ENCODE measurements at places on chromosomes 13 and 19.

DNA sequence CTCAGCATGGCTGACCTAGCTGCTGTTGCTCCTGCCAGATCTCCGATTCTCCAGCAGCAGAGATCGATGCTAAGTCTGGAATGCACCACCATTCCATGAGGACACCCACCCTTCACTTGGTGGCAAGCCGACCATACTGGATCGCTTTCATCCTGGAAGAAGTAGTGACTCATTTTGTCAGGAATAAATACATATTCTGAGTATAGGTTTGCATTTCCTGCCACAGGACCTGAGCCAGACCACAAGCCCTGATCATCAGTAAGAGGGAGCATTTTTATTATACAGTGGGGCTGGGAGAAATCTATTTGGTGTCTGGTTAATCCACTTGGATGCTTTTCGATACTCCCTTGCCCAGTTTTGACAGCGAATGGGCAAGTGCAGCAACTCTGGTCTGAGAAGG is 10.9 kb upstream of the KCTD15 start:
- DNase-seq = no peak

DNA sequence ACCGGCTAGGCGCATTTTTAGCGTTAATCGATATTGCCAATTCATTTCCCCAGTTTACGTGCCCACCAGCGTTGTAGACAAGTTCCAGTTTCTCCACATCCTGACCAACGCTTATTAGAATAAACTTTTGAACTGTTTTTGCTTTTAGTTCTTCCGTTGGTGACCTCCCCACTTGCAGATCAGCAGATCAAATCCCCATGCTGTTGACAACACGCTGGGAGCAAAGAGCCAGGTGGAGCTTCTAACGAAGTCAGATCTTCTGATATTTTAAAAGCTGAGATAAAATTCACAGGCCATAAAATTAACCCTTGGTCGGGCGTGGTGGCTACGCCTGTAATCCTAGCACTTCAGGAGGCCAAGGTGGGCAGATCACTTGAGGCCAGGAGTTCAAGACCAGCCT is 21.2 kb downstream of the RCN3 start:
- no peak for DNase-seq

- DNase-seq = no peak
Observed at GRCh38 chr19:45144431-45145269, 16.1 kb downstream of the NKPD1 start.

- DNase-seq = no peak
Observed at GRCh38 chr19:19204181-19204580, 967 bp upstream of the NR2C2AP start.

GRCh38 chr13:99659866-99660554 is 158.7 kb downstream of the TM9SF2 start:
- no peak for DNase-seq

DNA sequence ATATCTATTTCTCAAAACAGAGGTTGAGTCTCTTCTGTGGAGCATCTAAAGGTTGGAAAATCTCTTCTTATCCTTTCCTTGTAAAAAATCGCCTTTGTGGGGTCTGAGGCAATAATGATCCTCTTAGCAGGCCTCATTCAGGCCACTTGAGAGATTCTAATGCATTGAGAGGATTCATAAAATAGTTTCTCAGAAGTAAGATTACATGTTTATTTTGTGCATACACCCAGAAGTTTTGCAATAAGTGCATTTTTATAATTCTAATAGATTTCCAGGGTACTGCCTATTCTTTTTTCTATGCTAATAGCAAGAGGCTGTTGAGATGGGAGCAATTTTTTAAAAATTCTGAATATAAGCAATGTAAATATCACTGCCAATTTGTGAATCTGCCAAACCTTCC is 342.2 kb upstream of the KLF12 start:
- DNase-seq = no peak

- DNase-seq = no peak
Observed at GRCh38 chr19:1164684-1165531, 9.2 kb downstream of the SBNO2 start.

DNA sequence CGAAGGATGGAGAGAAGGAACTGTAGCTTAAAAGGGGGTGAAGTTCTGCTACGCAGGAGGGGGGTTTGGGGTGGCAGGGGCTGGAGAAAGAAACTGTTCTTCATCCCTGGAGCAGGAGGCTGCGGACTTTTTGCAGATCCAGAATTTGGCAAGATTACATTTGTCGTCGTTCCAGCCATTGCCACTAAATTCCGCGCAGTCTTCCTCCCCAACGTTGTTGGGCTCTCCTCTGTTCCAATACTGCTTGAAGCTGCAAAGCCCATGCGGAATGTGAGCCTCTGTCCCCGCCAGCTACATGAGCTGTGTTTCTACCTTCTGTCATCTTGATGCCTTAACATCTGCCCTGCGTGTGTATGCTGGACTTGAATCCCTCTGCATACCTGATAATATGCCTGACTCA is 4.3 kb downstream of the CD209 start:
- DNase-seq = no peak

DNA sequence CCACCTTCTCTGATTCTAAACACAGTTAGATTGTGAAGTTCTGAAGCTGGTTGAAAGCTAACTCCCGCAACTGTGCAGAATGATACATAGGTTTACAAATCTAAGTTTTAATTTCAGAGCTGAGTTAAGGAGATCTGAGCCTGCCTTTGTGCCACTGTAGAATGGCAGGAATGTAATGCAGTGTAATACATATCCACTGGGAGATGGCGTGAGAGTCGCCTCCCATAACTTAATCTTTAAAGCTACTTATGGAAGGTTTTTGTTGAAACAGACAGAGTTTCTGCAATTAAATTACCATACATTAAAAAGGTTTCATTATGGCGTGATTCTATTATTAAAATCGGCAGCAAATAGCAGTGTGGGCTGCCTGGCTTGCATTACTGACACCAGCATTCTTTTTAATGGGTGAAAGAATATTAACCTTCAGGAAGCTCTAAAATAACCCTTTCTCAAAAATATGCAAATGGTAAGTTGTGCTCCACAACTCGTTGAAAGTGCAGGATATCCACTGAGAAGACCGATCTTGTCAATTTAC is 257.4 kb downstream of the OLFM4 start:
- no peak for DNase-seq

DNA sequence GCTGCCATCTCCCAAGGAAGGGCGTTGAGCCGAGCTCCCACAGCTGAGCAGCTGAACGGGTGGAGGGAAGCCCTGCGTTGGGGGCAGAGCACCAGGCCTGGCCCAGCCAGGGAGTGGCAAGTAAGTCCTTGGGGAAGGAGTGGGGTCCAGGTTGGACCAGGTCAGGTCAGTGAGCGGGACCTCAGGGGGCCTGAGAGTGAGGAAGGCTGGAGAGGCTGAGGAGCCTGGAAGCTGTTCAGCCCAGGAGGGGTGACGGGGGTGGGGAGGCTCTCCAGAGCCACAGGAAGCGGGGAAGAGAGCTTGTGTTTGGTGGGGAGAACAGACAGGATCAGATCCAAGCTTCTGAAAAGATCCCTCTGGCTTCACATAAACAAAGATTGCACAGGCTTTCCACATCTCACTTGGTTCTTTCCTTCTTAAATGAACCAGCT is 55.4 kb upstream of the ATP12A start:
- DNase-seq = no peak

GRCh38 chr13:79445968-79446645 is 34.8 kb upstream of the NDFIP2 start:
- DNase-seq = no peak

GRCh38 chr13:105537113-105537512 is 998.3 kb downstream of the EFNB2 start:
- DNase-seq = no peak

DNA sequence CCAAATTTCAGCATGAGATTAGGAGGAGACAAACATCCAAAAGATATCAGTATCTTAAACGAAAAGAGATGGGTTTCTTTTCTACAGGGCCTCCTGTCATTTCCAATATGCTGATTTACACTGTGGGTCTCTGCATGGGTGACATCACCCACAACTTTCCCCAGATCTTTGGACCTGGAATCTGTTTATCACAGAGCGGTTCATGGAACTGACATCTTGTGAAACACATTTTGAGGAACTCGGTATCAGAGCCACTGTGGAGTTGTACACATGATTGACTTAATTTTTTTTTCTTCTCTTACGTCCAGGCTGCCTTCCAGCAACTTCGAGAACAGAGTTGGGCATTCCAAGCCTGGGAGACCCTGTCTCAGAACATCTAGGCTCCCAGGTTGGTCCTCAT is 80.2 kb upstream of the SERP2 start:
- no peak for DNase-seq

- no peak for DNase-seq
Observed at GRCh38 chr13:110706570-110707372, 855 bp upstream of the CARS2 start.

DNA sequence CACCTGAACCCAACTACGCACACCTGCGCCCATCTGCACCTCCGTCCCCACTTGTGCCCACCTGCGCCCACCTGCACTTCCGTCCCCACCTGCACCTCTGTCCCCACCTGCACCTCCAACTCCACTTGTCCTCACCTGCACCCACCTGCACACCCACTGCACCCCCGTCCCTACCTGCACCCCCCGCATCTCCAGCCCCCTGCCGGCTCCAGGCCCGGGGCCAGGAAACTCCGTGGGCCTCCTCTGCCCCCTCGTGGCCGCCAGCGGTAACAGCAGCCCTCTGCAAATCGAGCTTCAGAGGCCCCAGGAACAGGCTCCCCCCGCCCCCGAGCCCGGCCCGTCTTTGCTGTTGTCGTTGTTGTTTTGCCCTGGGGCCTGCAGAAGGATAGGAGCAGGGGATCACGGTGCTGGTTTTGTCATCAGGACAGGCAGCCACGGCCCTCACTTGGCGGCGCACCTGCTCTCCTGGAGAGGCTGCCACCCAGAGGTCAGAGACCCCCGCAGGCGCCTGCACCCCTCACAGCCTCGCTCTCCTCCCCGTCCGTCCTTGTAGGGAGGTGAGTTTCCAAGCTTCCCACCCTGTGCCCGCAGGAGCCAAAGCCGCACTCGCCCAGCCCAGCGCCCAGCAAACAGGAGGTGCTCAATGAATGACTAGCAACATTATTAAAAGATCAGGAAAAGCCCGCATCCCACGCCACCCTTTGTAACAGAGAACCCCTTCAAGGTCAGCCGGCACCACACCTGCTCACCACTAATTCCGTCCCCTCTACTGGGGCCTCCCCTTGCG is 65.4 kb downstream of the GNG7 start:
- DNase-seq = peak; percentile 17

DNA sequence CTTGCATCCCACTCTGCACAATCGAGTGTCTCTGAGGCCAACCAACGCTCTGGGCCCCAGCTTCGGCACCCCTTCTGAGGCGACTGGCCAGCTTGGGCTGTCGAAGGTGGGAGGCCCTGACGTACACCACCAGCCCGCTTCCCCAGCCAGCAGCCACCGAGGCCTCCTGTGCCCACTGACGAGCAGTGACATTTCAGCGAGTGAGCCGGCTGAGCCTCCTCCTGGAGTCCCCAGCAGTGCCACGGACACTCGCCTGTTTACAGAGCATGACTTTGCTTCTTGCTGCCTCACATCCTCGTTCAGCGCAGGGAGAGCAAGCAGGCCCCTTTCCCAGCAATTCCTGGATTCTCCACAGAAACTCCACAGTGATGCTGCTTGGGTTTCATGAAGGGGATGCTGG is 240.2 kb upstream of the MAB21L1 start:
- no peak for DNase-seq

DNA sequence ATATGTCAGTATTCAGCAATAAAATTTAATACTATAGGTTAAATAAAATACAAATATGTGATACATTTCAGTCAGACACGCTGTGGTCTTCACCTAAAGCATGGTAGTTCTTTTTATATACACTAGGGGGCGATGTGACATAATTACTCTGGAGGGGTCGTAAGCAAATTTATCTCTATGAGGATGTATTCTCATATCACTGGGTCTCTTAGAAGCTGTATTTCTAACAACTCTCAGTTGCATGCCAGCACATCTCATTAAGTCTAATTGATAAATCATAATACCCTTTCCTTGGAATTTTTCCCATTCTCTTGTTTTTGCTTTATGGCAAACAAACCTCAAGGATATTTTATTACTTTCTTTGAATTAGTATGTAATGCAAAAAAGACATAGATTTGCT is 3.9 kb upstream of the PCDH17 start:
- peak; percentile 49 for DNase-seq

Data from NCI-H1105 (cell line).